Upper lobe of right lung (tissue), 1 donor: ENCODE measurements at places on chromosomes 7 and 10. TPM values are rescaled to one million over a fixed set of nuclear protein-coding genes. Genes with fewer than 3 reads are reported as not detected.

DNA sequence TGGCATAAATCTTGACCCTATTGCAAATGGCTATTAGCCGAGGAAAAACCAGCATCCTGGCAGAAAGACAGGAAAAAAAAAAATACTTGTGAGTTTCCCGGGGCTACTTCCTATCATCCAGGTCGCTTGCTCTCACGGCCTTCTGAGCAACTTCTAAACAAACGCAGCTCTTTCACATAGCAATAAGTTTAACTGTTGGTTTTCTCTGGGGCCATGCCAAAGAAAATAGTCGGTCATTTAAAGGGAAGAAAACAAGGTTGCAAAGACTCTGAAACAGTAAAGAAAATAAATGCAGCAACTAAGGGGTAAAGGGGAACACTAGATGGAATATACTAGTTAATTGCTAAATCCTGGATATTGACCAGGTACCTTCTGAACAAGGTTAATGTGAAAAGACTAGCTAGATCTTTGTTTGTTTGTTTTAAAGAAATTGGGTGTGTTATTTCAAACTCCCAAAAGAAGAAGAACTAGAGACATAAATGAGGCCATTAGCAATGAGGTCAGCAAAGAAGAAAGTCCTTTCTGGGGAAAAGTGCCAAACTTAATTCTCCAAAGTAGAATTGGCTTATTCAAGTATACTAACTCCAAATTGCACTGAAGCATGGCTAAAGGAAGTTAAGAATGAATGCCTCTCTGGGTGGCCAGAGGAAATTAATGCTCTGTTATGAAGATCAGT, 54.2 kb downstream of the SLC39A12 start:
- DNase-seq: no peak

Gene GPR85
- total RNA-seq: 2.9 TPM

DNA sequence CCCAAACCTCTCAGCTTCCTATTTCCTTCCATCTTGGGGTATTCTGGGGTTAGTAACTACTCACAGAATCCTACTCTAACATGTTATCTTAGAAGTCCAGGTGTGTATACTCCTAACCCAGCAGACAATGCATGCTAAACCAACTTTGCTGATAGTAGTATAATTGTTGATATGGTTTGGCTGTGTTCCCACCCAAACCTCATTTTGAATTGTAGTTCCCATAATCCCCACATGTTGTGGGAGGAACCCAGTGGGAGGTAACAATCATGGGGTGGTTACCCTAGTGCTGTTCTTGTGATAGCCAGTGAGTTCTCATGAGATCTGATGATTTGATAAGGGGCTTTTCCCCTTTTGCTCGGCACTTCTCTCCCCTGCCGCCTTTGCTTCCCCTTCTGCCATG, 135.1 kb downstream of the CHRM2 start:
- no peak for DNase-seq

Gene SPDYE6
- total RNA-seq: not detected

DNA sequence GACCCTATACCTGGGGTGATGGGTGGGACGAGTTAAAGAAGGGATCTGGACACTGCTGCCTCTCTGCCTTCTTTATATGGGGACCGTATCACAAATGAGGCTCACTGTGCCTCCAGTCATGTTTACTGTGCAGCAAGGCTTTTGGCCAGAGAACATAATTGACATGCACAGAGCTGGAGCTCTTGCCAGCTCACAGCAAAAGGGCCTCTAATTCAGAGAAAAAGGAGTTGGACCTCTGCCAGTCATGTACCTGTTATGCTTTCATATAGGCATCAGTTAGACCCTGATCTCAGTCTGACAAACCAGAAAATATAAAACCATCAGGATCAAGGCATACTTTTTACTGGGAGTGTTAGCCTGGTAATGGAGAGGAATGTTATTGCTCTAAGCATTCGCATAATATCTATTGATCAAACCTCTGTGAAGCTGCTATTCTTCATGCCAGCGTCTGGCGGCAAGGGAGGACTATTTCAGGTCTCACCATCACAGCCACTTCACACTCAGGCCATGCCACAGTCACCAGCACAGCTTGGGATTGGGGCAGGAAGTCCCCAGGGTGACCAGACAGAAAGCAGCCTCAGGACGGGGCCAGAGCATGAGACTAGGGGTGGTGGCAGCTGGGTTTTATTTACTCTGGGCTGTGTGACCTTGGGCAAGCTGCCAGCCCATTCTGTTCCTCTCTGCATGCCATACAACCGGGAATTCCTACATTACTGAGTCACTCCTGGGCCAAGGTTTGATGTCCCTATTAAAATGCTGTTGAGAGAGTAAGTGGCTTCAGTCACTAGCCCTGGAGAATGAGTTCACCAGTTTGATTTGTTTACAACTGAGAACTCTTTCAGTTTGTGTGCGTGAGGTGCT, 90.1 kb downstream of the NPSR1 start:
- peak; percentile 90 for DNase-seq

Gene PTPN20
- total RNA-seq: 2.6 TPM

Gene MRPS16
- total RNA-seq: 52.5 TPM

DNA sequence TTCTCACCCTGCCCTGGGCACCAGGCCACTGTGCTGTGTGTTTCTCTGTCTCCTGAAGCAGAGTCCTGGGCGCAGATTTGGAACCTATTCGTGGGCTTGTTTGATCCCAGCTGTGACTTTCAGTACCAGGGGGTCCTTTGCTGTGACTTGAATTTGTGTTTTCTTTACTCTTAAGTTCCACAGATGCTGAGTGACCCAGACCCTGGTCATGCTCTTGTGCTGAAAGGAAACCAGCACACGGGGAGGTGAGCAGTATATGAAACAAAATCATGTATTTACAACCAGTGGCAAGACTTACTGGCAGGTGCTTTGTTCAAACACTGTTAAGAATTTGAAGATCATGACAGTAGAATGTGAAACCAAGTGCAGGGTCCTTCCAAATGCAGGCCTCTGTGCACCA, 89.2 kb upstream of the PRSS58 start:
- DNase-seq: no peak

DNA sequence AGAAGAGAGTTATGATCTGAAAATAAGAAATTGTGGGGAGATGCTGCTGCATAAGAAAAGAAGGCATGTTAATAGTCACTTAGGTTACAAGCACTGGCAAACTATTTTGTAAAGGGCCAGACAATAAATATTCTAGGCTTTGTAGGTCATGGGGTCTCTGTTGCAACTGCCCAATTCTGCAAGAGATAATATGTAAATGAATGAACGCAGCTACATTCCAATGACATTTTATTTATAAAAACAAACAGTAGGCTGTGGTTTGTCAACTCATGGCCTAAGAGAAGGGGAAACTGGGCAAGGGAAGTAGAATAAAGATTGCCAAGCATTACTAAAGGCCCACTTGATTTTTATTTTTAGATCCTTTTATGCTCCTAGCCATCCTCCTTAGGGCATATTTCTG, 133.1 kb downstream of the RAPGEF5 start:
- DNase-seq: no peak

- DNase-seq: peak; percentile 77
These were observed 494 bp downstream of the PALS2 start for GRCh38 chr7:24573554-24574338.

Gene PON1
- 0.49 TPM for total RNA-seq

- peak; percentile 71 for DNase-seq
These were observed 579 bp downstream of the IDI1 start for GRCh38 chr10:1048349-1048731.

- no peak for DNase-seq
These were observed 278.9 kb downstream of the GRID1 start for GRCh38 chr10:86087716-86088115.

DNA sequence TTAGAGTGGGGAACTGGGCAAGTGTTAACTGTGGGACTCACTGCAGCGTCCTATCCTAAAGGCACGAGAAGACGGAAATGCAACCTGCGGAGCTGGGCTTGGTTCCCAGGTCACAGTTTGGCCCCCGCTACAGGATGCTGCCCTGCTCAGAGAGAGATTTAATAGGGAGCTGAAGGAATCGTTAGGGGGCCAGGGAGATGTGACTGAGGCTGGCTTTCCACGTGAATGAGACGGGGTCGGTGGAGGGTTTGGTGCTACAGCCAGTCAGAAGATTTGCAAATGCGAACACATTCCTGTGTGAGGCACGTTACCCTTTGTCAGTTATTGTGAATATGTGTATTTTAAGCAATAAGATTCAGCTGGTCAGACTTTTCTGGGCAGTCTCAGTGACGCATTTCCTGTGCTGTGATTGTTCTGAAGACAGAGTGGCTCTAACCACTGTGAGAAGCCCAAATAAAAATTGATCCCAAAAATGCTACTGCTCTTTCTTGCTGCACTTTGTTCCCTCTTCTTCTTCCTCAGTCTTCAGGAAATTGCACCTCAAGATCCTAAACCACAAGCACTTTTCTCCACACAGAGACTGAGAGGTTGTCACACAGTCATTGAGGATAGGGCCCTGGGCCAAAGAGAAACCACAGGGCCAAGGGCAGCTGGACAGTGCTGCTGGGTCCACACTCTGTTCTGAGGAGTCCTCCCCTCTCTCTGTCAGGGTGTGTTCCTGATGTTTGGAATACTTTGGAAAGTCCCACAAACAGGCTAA, 21.2 kb downstream of the CYP17A1 start:
- DNase-seq: no peak

DNA sequence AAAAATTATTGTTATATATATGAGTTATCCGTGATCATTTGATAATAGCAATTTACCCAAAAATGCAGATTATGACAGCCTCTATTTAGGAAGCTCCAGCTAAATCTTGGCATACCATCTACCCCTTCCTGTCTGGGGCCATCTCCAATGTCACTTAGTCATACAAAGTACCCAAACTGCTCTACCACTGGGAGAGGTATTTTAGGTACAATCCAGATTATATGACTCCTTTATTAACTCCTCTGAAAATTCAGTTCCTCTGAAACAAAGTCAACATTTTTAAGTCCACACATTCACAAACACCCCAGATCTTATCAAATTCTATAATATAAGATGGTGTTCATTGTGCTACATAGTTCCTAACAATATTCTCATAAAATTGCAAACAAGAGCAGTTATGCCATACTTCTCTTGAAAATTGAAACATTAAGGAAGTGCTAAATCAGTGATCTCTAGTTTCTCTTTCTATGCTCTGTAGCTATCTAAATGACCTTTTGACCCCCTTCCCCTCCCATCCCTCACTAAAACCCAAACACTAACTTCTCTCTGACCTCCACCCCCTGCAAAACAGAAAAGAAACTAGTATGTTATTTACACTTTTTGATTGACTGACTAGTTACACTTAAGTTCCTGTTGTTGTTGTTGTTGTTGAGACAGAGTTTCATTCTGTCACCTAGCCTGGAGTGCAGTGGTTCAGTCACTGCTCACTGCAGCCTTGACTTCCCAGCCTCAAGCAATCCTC, 16.4 kb downstream of the HOXA1 start:
- DNase-seq: no peak

GRCh38 chr7:37068038-37068437, 343.7 kb upstream of the AOAH start:
- no peak for DNase-seq

Gene FRMPD2
- not detected for total RNA-seq

DNA sequence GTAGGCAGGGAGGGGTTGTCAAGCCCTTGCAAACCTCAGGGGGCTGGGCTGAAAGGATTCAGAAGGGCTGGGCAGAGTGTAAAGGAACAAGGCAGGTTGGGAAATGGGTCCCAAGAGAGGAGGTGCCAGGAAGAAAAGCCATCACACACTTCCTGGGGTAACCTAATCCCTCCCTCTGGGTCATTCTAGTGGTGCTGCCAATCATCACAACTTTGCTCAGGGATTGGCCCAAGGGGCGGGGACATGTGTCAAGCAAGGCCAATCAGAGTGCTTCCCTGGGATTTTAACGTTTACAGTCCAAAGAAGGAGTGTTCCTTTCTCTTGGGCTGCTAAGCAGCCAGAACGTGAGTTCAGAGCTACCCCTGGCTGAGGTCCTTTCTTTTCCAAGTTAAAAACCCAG, 57.1 kb upstream of the NPTX2 start:
- DNase-seq: no peak

DNA sequence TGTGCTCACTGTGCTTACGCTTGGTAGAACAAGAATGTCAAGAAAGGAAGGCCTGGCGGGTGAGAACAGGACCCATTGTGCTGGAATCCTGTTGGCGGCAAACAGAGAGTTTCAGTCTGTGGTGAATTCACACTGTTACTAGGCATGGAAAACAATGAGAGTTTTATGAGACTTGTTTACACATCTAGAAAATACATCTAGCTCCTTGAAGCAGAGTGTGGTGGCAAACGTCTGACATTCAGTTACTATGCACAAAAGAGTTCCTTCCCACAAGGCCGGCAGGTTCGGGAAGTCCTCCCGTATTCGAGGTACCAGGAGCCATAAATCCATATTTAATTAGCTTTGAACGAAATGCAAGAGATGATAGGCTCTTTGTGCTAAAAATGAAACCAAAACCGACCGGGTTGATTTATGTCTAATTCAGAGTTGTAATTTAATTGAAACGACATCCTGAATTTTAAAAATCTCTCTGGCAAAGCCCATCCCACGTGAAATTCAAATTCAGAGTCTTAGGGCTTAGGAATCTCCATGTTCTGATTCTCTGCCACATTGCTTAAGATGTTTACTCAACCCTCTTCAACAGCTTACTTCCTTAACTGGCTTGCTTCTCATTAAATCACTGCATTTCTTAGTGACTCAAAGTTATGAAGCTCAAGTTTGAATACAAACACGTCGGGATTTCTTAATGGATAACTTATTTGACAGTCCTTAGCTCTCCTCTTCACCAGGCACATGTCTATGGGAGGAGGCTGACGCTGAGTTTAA, 299.9 kb upstream of the PITRM1 start:
- DNase-seq: no peak

Gene RBP3
- not detected for total RNA-seq
